ENCODE measurements at places on chromosomes 3 and 15.

DNA sequence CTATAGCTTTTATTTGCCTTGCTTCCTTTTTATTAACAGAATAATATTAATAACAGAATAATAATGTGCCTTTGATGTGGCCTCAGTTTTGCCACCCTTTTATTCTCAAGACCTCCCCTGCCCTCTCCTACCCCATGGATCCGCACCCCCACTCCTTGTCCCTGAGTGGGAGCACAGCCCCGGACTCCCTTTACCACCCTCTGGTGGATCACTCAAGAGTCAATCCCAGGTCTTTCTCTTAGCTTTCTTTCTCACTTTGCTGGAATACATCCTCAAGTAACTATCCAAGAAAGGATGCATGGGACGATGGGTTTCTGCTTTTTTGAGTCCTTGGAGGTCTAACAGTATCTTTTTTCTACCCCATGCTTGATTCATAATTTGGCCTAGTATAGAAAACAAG is 63.4 kb downstream of the KLF13 start:
- no peak for DNase-seq

- DNase-seq, result no peak
Measured at GRCh38 chr3:189629803-189630455, 1.3 kb upstream of the TP63 start.

GRCh38 chr3:180870008-180870699 is 42.3 kb upstream of the FXR1 start:
- peak; percentile 54 for DNase-seq

DNA sequence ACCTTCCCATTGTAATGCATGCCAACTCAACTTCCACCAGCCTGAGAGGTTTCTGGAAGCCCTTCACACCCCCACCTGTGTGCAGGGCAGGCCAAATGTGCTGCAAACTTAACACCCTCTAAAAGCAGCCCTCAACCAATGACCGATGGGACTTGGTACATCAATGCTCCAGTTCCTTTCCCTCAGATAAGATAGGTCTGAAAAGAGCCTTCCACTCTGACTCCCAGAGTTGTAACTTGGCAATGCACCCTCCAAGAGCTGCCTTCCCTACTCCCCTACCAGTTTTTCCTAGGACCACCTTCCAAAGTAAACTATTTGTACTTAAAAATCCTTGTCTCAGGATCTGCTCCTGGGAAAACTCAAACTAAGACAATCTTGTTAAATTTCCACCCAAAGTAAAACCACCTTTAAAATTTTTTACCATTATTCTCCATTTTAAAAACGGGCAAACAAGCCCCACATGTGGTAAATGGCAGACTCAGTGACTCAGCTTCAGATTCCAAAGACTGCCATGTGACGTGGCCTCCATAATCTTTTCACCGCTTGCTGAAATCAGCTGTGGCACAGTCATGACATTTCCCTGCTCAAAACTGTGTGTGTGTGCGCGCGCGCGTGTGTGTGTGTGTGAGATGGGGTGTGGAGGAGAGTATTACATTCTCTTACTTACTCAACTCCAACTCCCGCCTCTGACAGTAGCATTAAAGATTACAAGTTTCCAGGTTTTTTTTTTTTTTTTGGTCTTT is 17.2 kb downstream of the RASGRP1 start:
- DNase-seq, result no peak

DNA sequence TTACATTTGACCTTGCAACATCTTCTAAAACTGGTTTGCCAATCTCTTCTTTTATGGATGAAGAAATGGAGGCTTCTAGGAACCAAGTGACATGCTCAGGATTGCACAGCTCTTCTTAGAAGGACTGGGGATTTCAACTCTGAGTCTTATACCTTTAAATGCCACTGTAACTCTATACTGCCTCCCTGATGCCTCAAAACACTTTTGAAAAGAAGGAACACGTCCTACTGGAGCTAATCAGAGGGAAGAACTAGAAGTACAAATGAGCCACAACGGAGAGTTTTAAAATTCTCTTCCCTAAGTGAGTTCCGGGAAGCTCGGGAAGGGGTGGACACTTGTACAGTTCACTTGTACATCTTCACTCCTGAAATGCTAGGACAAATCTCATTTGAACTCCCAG is 949 bp upstream of the MITF start:
- DNase-seq, result no peak

GRCh38 chr3:66439666-66440344 is 61.0 kb downstream of the LRIG1 start:
- DNase-seq, result no peak

- no peak for DNase-seq
Measured at GRCh38 chr15:63331456-63331855, 50.2 kb downstream of the CA12 start.

DNA sequence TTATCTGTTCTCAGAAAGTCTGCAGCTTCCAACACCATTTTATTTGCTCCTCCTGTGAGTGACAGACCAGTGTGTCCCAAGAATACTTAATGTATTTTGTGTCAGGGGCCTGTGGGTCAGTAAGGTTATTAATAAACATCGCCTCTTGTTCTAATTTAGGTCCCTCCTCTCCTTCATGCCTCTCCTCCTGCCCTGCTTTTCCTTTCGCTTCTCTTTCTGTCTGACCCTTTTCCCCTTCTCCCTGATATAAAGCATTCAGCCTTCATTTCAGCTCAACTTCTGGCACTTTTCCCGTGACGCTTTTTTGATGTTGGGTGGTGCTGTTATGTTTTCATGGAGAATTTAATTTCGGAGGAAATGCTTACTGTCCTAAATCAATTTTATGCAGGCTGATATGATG is 29.7 kb upstream of the NR2F2 start:
- no peak for DNase-seq
